ENCODE measurements at places on chromosomes 6 and 20. TPM values are rescaled to one million over a fixed set of nuclear protein-coding genes. Genes with fewer than 3 reads are reported as not detected.

DNA sequence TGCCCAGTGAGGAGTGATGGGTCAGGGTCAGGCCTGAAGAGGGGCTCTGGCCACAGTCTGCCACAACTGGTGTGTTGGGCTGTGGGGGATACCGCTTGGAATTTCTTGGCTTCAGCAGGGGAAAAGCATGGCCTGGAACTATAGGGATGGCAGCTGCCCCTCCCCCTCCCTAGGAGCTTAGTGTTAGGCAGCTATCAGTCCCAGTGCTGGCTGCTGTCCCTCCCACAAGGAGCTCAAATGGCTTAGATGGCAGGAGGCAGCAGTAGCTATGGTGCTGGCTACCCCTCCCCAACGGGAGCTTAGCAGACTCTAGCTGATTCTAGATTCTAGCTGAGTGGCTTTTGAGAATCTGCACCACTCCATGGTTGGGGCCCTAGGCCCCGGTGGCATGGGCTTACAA is 414.5 kb upstream of the HSF2 start:
- H3K27me3 ChIP-seq = no peaks in the 10 kb centered on the region
- DNase-seq = no peak
- no peak overlapping the region for H3K27ac ChIP-seq
- H3K4me3 ChIP-seq = no peak overlapping the region
- H3K36me3 ChIP-seq = no peaks in the 10 kb centered on the region

DNA sequence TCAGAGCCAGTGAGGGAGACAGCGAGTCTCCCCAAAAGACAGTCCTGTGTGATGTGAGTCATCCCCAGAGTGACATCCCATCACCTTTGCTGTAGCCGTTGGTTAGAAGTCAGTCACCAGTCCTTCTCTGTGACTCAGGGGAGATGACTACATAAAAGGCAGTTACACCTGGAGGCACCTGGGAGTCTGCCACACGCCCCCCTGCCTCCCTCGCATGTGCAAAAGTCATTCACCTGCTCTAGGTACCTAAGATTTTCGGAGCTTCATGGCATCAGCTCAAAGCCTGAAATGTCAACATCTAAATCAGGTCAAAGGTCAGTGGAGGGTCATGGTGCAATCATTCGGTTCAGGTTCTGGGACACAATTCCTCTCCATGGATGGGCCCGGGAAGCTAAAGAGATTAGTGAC is 50.3 kb downstream of the PRR18 start:
- H3K27ac ChIP-seq = no peak overlapping the region
- H3K4me3 ChIP-seq = no peak overlapping the region
- no peaks in the 10 kb centered on the region for H3K36me3 ChIP-seq
- no peak for DNase-seq
- peaks cover 13% of the 10 kb centered on the region for H3K4me1 ChIP-seq

Gene PRND
- total RNA-seq = not detected

Gene IBTK
- 27.6 TPM for total RNA-seq

Gene CLPSL2
- not detected for total RNA-seq

Gene TSHZ2
- total RNA-seq = 24.7 TPM

DNA sequence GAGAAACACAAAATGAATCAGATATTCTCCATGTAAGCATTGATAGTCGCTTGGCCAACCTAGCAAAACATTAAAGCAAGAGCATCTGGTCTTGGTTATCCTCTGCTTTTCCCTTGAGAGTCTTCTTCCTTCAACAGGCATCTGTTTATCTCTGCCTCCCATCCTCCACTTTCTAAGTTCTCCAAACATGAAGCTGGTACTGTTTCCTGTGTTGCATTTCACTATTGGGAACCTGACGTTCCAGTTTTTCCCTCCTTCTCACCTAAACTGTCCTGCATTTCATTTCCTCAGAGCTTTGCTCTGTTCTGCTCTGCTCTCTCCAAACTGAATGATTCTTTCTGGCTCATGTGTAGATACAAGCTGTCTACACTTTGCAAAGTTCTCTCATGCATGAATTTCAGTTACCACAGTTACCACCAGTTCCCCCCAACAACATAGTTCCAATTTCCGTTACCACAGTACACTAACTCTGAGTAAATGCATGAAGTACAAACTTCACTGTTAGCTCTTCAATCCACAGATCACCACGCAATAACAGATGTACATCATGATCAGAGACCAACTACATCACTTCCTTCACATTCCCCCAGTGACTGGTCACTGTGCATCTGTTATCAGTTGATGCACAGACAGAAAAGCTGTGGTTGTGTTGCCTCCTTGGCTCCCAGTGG is 86.7 kb upstream of the F13A1 start:
- H3K4me1 ChIP-seq = peaks cover 18% of the 10 kb centered on the region
- no peaks in the 10 kb centered on the region for H3K27me3 ChIP-seq
- no peaks in the 10 kb centered on the region for H3K36me3 ChIP-seq
- H3K27ac ChIP-seq = peak overlapping the region; percentile 62

DNA sequence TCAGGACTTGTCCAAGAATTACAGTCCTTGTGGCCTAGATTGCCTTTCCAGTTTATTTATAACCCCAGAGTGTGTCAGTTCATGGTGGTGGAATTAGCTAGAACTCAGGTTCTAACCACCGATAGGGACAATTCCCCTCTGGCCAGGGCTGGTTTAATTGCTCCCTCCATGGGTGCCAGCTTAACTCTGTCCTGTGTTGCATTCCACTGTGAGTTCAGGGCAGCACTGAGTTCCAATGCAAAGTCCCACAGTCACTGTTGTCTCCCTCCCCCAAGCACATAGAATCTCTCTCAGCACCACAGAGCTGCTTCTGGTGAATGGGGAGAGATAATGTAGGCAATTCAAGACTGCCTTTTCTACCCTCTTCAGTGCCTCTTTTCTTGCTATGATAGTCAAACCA is 82.5 kb upstream of the TNFRSF21 start:
- H3K4me1 ChIP-seq = no peaks in the 10 kb centered on the region
- DNase-seq = no peak
- H3K4me3 ChIP-seq = no peak overlapping the region
- H3K27ac ChIP-seq = no peak overlapping the region

Gene SSTR4
- not detected for total RNA-seq

GRCh38 chr6:107264357-107264840 is 149.1 kb upstream of the BEND3 start:
- H3K36me3 ChIP-seq = no peaks in the 10 kb centered on the region
- DNase-seq = no peak
- H3K4me1 ChIP-seq = no peaks in the 10 kb centered on the region
- no peaks in the 10 kb centered on the region for H3K27me3 ChIP-seq
- H3K27ac ChIP-seq = no peak overlapping the region

DNA sequence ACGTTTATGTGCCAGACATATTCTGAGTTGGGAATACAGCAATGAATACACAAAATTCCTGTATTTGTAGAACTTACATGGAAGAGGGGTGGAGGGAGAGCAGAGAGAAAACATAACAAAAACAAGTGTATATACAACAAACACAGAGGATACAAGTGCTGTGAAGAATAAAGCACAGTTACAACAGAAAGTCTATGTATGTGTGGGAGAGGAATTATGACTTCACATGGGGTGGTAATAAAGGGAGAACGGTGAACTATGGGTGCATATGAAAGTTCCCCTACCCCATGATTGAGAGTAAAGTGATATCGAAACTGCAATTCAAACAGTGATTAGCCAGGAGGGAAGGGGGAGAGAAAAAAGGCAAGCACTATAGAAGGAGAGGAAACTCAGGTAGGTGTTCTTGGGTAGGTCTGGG is 24.6 kb downstream of the HBS1L start:
- no peak for DNase-seq
- no peak overlapping the region for H3K4me3 ChIP-seq
- H3K27ac ChIP-seq = no peak overlapping the region
- H3K4me1 ChIP-seq = no peaks in the 10 kb centered on the region
- H3K27me3 ChIP-seq = no peaks in the 10 kb centered on the region

GRCh38 chr6:39468385-39468784 is 145.9 kb upstream of the KCNK16 start:
- no peaks in the 10 kb centered on the region for H3K27me3 ChIP-seq
- no peak overlapping the region for H3K27ac ChIP-seq
- H3K4me3 ChIP-seq = no peak overlapping the region
- no peaks in the 10 kb centered on the region for H3K36me3 ChIP-seq
- H3K4me1 ChIP-seq = no peaks in the 10 kb centered on the region
- no peak for DNase-seq

GRCh38 chr20:4455301-4455701 is 266.4 kb upstream of the PRND start:
- H3K27me3 ChIP-seq = no peaks in the 10 kb centered on the region
- H3K4me1 ChIP-seq = no peaks in the 10 kb centered on the region
- no peaks in the 10 kb centered on the region for H3K36me3 ChIP-seq

GRCh38 chr6:10733863-10734262 is 11.0 kb downstream of the TMEM14C start:
- DNase-seq = no peak
- no peak overlapping the region for H3K27ac ChIP-seq
- H3K4me1 ChIP-seq = no peaks in the 10 kb centered on the region
- no peak overlapping the region for H3K4me3 ChIP-seq
- H3K27me3 ChIP-seq = no peaks in the 10 kb centered on the region
- peaks cover 37% of the 10 kb centered on the region for H3K36me3 ChIP-seq

All from suprapubic skin (tissue), 4 donors.